ENCODE measurements at places on chromosomes 6 and 20.
A peak's percentile ranks its signal among the peaks of the same experiment; 100 is the strongest.

GRCh38 chr6:28977341-28978132 lies 27.6 kb downstream of the ZNF311 start:
- no peak for DNase-seq

DNA sequence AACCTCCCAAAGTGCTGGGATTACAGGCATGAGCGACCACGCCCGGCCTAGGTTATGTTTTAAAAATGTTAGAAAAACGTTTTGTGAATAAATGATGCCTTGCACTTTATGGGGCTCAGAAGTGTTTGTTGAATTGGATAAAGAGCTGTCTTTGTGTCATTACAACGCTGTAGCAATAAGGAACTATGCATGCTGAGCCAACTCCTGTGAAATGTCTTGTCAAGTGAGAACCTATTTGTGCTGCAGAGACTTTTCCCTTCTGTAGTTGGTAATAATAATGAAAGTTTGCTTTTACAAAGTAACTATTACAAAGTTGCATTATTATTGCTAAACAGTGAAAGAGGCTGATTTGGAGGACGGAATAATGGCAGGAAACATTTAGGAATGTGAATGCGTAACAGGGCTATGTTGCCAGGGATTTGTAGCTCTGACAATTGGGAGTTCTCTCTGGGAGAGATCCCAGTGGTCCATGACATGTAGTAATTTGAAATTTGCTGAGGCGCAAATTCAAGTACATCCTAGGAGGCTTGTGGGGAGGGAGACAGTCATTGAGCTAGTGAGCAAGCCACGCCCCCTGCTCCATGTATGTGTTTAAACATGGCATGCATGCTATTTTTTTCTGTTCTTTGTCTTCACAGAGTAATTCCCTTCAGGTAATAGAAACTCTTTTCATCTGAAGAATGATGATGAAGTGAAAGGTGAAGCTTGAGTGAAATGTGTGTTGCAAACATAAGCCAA lies 16.8 kb upstream of the BICRAL start:
- DNase-seq = no peak

GRCh38 chr6:63140692-63141318 lies 70.5 kb upstream of the FKBP1C start:
- no peak for DNase-seq

DNA sequence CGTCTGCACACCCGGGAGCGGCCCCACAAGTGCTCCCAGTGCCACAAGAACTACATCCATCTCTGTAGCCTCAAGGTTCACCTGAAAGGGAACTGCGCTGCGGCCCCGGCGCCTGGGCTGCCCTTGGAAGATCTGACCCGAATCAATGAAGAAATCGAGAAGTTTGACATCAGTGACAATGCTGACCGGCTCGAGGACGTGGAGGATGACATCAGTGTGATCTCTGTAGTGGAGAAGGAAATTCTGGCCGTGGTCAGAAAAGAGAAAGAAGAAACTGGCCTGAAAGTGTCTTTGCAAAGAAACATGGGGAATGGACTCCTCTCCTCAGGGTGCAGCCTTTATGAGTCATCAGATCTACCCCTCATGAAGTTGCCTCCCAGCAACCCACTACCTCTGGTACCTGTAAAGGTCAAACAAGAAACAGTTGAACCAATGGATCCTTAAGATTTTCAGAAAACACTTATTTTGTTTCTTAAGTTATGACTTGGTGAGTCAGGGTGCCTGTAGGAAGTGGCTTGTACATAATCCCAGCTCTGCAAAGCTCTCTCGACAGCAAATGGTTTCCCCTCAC lies 21.0 kb downstream of the PRDM1 start:
- no peak for DNase-seq

DNA sequence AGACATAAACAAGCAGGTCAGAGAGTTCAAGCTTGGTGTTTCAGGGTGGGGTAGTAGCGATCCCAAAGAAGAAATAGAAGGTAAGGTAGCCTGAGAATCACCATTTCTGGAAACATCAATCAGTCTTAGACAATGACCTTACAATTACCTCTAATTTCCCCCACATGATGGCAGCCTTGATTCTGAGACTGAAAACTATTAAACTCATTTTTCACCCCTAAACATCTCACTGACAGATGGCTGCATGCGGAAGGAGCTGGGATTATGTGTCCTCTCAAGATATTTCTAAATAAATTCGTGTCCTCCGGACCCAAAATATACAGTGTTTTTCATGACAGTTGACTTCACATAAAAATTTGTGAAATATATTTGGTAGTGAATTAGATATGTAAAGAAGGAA lies 61.0 kb downstream of the KIF6 start:
- no peak for DNase-seq

DNA sequence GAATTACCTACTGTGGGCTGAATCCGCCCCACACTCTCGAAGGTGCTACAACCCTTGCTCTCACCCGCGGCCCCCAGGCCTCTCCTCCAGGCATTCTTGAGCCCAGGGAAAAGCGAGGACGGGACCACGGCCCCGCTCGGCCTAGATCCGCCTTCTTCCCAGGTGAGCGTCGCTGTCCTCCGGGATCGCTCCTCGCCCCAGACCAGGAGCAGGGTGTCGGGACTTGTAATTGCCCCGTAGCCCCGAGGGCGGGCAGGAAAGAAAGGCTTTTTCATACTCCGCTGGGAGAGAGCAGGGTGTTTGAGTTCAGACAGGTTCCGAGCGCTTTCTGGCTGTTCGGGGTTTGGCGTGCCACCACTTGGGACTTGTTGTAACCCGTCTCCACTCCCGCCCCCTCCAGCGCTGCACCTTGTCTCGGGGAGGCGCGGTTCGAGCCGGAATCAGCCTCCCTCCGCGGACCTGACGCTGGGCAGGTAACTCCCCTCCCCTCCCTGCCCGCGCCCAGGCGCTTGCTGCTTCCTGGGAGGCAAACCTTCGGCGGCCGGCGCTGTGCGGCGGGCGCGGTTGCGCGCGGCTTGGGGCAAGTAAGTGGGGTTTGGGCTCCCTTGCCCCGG lies at the start of gene FAM83B:
Gene FAM83B (plus strand): TSS at position 529 of the 614 bp plus-strand sequence. CDS start 23,476 bp downstream, outside the sequence.
- DNase-seq = peak; percentile 48

DNA sequence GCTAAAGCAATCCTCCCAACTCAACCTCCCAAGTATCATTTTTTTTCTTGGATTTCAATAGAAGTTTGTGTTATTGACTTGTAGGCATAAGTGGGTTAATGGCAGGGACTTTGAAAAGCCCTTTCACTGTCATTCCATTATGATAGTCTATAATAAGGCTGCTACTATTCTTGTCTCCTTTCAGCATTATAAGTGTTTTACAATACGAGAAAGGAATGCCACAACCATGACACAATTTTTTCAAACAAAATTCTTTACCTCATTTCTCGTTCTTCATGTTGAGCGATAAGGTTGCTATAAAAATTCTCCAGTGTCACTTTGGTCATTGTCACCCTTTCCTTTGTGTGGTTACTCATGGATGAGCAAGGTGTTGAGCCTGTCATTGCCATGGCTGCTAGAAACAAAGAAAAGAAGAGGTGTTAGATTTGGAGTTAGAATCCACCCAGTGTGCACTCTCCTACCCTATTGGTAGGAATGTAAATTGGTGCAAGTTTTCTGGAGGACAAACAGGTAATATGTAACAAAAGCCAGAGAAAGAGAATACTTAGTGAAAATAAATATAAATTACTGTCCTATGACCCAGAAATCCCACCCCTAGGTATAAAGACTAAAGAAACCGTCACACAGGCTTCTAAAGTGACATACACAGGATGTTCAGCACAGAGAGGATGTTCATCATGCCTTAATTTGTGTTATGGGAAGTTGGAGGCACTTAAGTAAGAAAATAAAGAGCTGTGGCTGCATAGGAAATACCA lies 7.3 kb downstream of the STK38 start:
- no peak for DNase-seq

DNA sequence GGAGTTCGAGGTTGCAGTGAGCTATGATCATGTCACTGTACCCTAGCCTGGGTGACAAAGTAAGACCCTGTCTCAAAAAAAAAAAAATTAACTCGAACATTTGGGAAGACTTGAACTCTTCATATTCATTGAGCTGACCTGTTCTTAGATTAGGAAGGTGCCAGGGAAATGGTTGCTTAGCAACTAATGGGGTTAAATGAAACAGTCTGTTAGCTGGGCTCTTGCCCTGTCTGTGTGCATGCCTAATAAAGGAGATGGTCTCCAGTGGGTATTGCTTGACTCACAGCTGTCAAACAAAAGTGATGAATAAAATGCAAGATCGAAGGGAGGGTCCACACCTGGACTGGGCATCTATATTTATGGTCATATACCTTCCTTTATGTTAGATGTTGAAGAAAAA lies 101.8 kb downstream of the KLHL32 start:
- DNase-seq = peak; percentile 53

DNA sequence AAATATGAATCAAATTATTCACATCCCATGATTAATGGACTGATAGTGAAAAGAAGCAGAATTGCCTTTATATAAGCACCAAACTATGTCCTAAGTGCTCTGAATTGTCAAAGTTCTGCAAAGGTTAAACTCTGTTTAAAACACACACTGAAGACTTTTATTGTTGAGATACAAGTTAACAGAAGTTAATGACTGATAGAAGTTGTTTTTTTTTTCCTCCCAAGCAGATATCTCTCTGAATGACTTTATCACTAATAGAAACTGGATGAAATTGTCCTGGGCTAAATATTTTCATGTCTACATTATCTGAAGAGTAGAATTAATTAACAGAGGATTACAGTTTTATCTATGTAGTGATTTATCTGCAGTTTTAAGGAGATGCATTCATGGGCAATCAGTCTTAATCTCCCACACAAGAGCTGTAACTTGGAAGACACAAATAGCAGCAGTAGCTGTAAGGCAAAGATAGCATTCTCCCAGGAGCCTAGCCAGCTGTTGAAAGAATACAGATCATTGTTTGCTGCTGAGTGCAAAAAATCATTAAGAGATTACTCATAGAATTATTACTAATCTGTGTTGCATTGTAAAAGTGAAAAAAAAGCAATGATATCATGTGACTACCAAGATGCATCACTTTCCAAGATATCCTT lies 49.9 kb downstream of the BMP5 start:
- no peak for DNase-seq

GRCh38 chr6:25925876-25926275 lies 4.6 kb downstream of the SLC17A2 start:
- no peak for DNase-seq

- DNase-seq = no peak
Observed at GRCh38 chr6:144647406-144647964, 362.4 kb downstream of the UTRN start.

- DNase-seq = no peak
Observed at GRCh38 chr6:125188594-125189203, 35.1 kb downstream of the TPD52L1 start.

- DNase-seq = no peak
Observed at GRCh38 chr6:88059191-88059590, 11.6 kb downstream of the SPACA1 start.

GRCh38 chr20:45409521-45410272 lies 1.6 kb downstream of the DBNDD2 start:
- no peak for DNase-seq

DNA sequence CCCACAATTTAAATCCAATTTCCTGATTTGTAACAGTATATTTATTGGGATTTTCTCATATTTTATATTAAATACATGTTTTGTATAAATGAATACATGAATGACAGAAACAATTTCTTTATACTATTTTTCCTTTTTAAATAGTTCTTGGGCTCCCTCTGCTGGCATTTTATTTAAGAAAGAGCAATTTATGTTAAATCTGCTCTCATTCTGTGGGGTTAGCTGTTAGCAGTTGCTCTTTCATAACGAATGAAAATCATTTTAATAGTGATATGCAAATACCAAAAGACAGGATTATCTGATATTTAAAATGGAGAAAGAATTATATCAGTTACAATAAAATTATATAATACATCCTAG lies 118.3 kb downstream of the RALGAPA2 start:
- DNase-seq = peak; percentile 56

GRCh38 chr6:128097009-128097408 lies 196.2 kb upstream of the THEMIS start:
- no peak for DNase-seq

DNA sequence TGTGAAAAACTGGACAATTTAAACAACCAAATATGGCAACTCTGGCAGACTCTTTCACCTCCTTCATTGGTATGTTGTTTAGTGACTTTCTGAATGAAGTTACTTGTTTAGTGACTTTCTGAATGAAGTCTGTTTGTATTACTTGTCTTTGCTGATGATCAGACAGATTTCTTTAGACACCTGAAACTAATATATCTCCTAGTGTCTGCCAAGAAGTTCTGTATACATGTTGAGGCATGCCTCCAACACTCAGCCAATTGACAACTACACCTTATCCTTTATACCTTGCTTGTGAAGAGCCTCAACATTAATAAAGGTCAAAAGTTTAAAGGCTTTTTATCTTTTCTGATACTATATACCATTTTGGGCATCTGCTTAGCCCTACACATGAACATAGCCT lies 725.4 kb upstream of the EPHA7 start:
- no peak for DNase-seq

GRCh38 chr6:18044108-18044783 lies 56.8 kb upstream of the KIF13A start:
- no peak for DNase-seq

GRCh38 chr6:3227363-3228045 lies at the start of gene TUBB2B:
TUBB2B (minus strand) TSS chr6:3227653; CDS start chr6:3227543, 110 bp downstream.
- peak; percentile 97 for DNase-seq

- DNase-seq = no peak
Observed at GRCh38 chr6:35376281-35376680, 33.9 kb downstream of the PPARD start.

DNA sequence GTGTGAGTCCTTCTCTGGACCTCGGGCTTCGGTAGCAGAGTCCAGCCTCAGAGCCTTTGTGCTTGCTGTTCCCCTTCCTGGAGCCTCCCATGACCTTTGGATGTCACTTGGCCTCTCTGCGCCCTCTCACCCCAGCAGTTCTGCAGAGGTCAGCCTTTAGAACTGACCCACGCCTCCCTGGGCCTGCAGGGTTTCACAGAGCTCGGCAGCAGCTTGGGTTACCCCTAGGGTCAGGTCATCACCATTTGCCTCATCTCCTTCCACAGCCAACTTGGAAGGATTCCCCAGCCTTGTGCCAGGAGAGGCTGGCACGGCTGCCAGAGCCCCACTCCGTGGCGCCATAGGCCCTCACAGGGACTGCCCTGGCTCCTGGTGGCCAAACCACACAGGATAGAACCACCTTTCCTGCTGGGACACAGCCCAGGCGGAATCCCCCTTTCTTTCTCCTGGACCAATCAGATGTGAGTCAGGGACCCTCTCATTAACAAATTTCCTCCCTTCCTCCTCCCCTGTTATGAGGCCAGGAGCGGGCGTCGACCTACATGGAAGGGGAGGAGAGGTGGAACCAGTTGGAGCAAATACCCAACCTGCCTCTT lies 13.9 kb upstream of the SIRPA start:
- DNase-seq = no peak

GRCh38 chr6:69900869-69901268 lies 34.5 kb downstream of the COL19A1 start:
- no peak for DNase-seq

DNA sequence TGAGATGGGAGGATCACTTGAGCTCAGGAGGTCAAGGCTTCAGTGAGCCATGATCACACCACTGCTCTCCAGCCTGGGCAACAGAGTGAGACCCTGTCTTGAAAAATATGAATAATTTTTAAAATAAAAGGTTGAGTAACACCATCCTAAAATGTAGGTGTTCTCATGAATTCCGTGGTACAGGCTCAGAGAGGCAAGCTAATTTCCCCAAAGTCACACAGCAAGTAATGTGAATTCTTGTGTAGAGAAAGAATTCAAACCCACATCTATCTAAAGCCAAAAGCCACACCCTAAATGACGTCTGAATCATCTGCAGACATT lies 80.5 kb downstream of the ZNF217 start:
- no peak for DNase-seq

- DNase-seq = no peak
Observed at GRCh38 chr6:62640749-62641148, 354.7 kb upstream of the KHDRBS2 start.

- no peak for DNase-seq
Observed at GRCh38 chr6:42520786-42521607, 42.8 kb upstream of the UBR2 start.

Measured in NCI-H2081 (cell line).